ENCODE measurements at places on chromosomes 13 and 19.

GRCh38 chr19:17703824-17704463 lies 15.3 kb upstream of the MAP1S start:
- no peak overlapping the region for H3K4me3 ChIP-seq
- H3K36me3 ChIP-seq, result peaks cover 1% of the 10 kb centered on the region
- peak; percentile 78 for DNase-seq
- H3K27ac ChIP-seq, result no peak overlapping the region

- H3K36me3 ChIP-seq, result no peaks in the 10 kb centered on the region
- no peak for DNase-seq
- no peaks in the 10 kb centered on the region for H3K27me3 ChIP-seq
- H3K4me1 ChIP-seq, result no peaks in the 10 kb centered on the region
- H3K27ac ChIP-seq, result no peak overlapping the region
- no peak overlapping the region for H3K4me3 ChIP-seq
Observed at GRCh38 chr13:106213028-106213757, 322.3 kb downstream of the EFNB2 start.

- no peaks in the 10 kb centered on the region for H3K4me1 ChIP-seq
- no peak for DNase-seq
- H3K36me3 ChIP-seq, result no peaks in the 10 kb centered on the region
- H3K27ac ChIP-seq, result no peak overlapping the region
- peaks cover 2% of the 10 kb centered on the region for H3K27me3 ChIP-seq
- no peak overlapping the region for H3K4me3 ChIP-seq
Observed at GRCh38 chr13:77611068-77611467, 75.6 kb downstream of the SCEL start.

- no peak for DNase-seq
- H3K27ac ChIP-seq, result no peak overlapping the region
- no peaks in the 10 kb centered on the region for H3K27me3 ChIP-seq
- no peaks in the 10 kb centered on the region for H3K36me3 ChIP-seq
Observed at GRCh38 chr13:75319254-75319653, 162.7 kb downstream of the TBC1D4 start.

DNA sequence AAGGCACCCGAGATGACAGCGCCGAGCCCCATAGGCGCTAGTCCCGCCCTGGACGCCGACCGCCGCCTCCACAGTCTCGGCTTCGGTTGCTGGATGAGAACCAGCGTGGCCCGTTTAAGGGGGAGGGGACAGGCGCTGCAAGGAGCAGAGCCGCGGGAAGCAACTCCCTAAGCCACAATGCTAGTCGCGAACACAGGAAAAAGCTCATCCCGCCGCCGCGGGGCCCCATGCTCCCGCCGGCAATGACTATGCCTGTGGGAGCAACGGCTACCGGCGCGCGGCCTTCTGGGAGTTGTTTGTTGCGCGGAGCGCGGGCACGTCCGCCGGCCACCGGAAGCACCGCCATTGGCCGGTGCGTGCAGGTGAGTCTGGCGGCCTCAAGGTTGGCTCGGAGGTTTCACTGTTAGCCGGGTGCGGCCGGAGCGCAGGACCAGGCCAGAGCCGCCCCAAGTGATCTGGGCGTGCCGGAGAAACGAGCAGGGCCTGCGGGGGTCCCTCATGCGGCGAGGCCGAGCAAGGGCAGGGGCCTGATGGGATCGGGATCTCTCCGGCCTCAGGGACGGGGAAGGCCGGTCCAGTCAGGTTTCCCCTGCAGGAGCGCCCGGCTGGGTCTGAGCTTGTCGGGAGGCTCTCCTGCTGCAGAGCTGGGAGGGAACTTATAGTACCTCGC lies at the start of gene ZNF544:
ZNF544 (plus strand) TSS at position 330 of the 670 bp plus-strand sequence. CDS start 15,110 bp downstream, outside the sequence.
- peak within 1 kb of the TSS; percentile 76 for H3K27ac ChIP-seq
- peak; percentile 30 for DNase-seq
- H3K4me1 ChIP-seq, result peaks cover 19% of the 10 kb centered on the region
- peak within 1 kb of the TSS; percentile 96 for H3K4me3 ChIP-seq
- H3K36me3 ChIP-seq, result peaks cover 40% of the 10 kb centered on the region

DNA sequence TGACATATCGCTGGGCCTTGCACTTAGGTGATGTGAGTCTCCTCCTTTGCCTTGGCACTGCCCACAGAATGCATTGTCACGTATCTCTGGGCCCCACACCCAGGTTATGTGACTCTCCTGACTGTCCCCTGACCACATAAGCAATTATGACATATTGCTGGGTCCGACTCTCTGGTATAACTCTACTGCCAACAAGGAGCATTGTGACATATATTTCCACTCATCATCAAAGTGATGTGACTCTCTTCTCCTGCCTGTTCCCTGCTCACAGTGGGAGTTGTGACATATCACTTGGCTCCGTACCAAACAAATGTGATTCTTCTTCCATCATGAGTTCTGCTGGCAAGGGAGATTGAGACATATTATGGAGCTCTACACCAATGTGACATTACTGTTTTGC lies 15.4 kb upstream of the ZNF681 start:
- no peak overlapping the region for H3K4me3 ChIP-seq
- no peak overlapping the region for H3K27ac ChIP-seq
- peaks cover 13% of the 10 kb centered on the region for H3K36me3 ChIP-seq
- no peaks in the 10 kb centered on the region for H3K27me3 ChIP-seq

All from memory B cell (primary cell).